ENCODE measurements at places on chromosomes 5 and 9. TPM values are rescaled to one million over a fixed set of nuclear protein-coding genes. Genes with fewer than 3 reads are reported as not detected.

RGS3 gene
- 48.3 TPM for polyA plus RNA-seq

CTXN3 gene
- polyA plus RNA-seq = not detected

IL7R gene
- 21.8 TPM for polyA plus RNA-seq

FBP1 gene
- 9.8 TPM for polyA plus RNA-seq

IFNE gene
- 0.11 TPM for polyA plus RNA-seq

HSD17B3 gene
- 3.9 TPM for polyA plus RNA-seq

IFNA2 gene
- polyA plus RNA-seq = not detected

KCNN2 gene
- 0.26 TPM for polyA plus RNA-seq

IFNA13 gene
- polyA plus RNA-seq = not detected

FBP2 gene
- polyA plus RNA-seq = 0.50 TPM

TRPM6 gene
- 0.15 TPM for polyA plus RNA-seq

TICAM2 gene
- polyA plus RNA-seq = 4.2 TPM

SEMA6A gene
- polyA plus RNA-seq = 2.0 TPM

KIF12 gene
- polyA plus RNA-seq = 0.20 TPM

SHROOM1 gene
- 2.8 TPM for polyA plus RNA-seq

SYK gene
- 42.6 TPM for polyA plus RNA-seq

PGM5 gene
- polyA plus RNA-seq = 3.8 TPM
